ENCODE measurements at places on chromosomes 6 and 20.
A peak's percentile ranks its signal among the peaks of the same experiment; 100 is the strongest.

GRCh38 chr6:1381481-1382330 lies 7.7 kb upstream of the FOXF2 start:
- DNase-seq: peak; percentile 22

GRCh38 chr6:109457562-109457996 lies 2.0 kb upstream of the MICAL1 start:
- no peak for DNase-seq

DNA sequence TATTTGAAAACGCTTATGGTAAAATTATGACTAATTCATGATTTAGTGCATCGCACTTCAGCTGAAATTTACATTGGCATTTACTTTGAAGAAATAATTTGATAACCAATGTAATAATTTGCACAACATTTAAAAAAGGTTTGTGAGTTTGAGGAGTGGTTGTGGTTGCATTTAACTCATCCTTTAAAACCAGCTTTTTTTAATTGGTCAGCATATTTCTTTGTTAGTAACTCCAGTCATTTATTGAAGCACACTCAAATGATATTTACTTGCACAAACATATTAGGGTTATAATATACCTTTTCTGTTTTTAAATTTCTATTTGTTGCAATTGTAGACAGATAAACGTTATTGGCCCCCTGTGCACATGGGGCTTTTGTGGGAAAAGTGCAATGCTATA lies 78.1 kb upstream of the AHI1 start:
- no peak for DNase-seq

GRCh38 chr6:455006-455585 lies 63.5 kb downstream of the IRF4 start:
- peak; percentile 28 for DNase-seq

GRCh38 chr6:108690326-108691049 lies 129.8 kb downstream of the FOXO3 start:
- no peak for DNase-seq

DNA sequence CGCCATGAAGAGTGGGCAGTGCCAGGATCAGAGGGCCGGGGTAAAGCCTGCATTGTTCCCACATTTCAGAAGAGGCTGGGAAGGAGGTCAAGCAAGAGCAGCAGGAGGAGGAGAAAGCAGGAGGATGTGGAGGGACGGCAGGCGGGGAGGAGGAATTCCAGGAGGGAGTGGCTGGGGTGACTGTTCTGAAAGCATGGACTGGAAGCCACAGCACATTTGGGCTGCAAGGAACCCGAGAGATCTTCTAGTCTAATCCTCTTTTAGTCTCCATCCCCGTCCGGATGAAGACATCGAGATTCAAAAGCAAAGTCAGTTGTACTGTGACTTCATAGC lies 76.9 kb downstream of the FAM50B start:
- DNase-seq: no peak

- no peak for DNase-seq
Measured at GRCh38 chr20:61757-62156, 25.7 kb upstream of the DEFB125 start.

DNA sequence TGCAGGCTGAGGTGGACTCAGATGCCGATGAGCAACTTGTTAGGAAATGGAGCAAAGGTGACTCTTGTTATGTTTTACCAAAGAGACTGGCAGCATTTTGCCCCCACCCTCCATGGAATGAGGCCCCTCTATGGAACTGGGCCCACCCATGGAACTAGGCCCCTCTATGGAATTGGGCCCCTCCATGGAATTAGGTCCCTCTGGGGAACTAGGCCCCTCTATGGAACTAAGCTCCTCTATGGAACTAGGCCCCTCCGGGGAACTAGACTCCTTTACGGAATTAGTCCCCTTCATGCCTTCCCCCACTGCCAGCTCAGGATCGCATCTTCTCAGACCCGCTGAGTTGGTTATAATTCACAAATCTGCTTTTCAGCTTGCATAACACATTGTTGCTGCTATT lies 144.9 kb downstream of the THBS2 start:
- DNase-seq: no peak

DNA sequence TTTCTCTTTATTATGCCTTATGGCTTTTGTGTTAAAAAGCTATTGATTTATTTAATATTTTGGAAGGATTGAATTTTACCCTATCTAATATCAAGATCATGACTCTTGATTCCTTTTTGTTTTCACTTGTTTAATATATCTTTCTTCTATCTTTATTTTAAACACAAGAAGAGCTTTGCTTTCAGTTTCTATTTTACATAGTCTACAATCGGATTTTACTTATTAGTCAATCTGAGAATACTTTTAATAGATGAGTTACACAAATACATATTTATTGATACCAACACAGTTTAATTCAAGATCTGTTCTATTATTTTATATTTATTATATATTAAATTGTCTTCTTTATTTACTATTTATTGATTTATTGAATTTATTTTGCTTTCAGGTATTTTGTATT lies 218.8 kb downstream of the ESR1 start:
- DNase-seq: no peak

DNA sequence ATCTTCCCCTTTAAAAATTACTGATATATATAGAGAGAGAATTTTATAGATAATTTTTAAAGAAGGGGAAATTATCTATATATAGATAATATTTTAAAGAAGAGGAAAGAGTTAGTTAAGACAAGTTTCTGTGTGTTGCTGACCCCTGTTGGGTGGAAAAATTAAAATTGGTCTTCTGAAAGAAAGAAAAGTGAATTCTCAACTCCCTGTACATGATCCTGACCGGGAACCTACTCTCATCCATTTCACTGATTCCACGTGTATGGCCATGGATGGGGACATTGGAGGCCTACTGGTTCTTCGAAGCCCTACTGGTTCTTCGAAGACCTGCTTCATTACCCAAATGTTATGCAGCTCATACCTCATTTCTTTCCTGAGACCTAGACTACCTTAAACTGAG lies 53.0 kb upstream of the TCF21 start:
- no peak for DNase-seq

DNA sequence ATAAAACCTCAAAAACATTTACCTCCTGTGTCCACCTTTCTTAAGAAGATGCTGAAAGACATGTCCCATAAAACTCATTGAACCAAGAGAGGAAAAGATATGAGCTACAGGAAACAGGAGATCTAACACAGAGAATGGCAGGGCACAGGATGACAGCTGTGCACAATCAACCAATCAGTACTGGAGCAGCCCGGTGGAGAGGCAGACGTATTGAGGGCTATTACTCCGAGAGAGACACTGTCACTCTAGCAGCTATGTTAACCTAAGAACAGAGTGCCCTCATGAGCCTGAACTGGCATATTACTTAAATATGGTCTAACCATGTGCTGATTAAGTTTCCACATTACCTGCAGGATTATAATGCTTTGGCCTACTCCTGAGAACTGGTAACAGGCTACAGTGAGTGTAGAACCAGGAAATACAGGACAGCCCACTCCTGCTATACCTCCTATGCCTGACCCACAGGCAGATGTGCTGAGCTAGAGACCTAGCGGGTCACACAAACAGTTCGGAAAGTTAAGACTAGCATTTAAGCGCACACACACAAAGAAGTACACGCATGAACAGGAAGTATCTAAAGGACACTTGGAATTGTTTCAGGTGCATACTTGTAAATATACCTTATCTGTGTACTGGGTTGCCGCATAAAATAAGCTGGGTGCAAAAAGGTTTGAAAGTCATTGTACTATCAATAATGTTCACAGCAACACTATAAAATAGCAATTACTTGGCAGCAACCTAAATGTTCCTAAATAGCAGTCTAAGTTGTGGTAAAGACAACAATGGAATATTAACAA lies 199.3 kb upstream of the SHLD1 start:
- DNase-seq: no peak
